ENCODE measurements at places on chromosomes 16 and 17.
A peak's percentile ranks its signal among the peaks of the same experiment; 100 is the strongest.

- DNase-seq, result no peak
These were observed 17.7 kb downstream of the YPEL2 start for GRCh38 chr17:59349178-59349577.

- DNase-seq, result no peak
These were observed 64.0 kb downstream of the MRM1 start for GRCh38 chr17:36665417-36665816.

DNA sequence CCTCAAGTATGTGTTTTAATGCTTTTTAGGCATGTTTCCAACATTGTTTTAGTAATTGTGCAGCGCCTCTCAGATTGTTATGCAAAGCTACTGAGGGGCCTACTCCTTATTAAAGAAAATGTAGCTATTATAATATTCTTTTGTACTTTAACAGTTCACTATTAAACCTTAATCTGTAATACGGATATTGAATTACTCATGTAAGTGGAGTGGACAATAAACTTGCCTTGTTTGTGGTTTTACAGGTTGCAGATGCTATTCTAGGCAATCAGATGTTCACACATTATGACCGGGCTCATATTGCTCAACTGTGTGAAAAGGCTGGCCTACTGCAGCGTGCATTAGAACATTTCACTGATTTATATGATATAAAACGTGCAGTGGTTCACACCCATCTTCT is 41.0 kb downstream of the PTRH2 start:
- no peak for DNase-seq

DNA sequence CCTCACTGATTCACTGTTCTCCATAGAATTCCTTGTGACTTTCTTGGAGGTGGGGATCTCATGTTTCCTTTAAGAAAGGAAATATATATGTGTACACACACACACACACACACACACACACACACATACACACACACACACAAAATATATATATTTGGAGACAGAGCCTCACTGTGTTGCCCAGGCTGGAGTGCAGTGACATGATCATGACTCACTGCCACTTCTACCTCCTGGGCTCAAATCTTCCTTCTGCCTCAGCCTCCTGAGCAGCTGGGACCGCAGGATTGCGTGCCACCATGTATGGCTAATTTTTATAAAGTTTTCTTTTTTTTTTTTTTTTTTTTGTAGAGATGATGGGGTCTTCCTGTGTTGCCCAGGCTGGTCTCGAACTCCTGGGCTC is 45.9 kb downstream of the CDH13 start:
- DNase-seq, result no peak

GRCh38 chr16:10617662-10618420 is 37.4 kb upstream of the EMP2 start:
- no peak for DNase-seq

GRCh38 chr17:12545877-12546513 is 119.7 kb upstream of the MYOCD start:
- peak; percentile 46 for DNase-seq

GRCh38 chr16:66399031-66399430 is 28.1 kb upstream of the BEAN1 start:
- DNase-seq, result no peak

DNA sequence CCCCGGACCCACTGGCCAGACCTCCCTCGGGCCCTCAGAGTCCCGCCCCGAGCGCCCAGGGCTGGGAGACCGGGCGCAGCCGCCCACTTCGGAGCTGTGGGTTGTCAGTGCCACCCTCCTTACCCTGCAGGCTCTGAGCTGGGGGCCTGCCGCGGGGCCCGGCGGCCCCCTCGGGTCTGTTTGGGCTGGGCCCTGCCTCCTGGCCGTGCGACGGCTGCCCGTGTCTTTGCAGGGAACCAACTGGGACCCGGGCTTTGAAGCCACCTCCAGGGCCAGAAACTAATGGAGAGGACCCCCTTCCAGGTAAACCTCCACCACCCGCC is 443 bp downstream of the TEDC2 start:
- DNase-seq, result no peak

GRCh38 chr17:68134046-68134637 is 98.6 kb downstream of the KPNA2 start:
- DNase-seq, result no peak

DNA sequence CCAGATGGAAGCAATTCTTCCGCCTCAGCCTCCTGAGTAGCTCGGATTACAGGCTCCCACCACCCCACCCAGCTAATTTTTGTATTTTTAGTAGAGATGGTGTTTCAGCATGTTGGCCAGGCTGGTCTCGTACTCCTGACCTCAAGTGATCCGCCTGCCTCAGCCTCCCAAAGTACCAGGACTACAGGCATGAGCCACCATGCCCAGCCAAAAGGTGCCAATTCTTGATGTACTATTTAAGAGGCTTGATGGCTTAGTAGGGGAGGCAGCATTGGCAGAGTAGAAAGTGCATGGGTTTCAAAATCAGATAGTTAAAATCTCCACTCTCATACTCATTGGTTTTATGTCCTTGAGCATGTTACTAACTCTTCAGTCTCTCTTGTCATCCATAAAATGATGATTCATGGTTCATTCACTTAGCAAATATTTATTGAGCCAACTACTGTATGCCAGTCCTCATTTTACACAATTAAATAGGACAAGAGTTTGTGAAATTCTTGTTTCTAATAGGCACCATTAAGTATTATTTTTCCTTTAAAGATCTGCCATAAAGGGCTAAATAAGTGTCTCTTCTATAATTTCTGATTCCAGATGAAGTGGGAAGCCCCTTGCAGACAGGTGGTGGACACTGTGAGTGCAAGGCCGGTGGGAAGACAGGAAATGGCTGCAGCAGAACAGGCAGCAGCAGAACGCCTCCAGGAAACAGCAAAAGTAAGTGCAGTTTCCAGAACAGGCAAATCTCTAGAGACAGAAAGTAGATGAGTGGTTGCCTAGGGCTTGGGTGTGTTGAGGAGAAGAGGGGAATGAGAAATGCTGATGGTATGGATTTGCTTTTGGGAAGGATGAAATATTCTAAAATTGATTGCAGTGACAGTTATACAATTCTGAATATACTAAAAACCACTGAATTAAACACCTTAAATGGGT is 8.2 kb upstream of the RPL27 start:
- no peak for DNase-seq

GRCh38 chr16:3645504-3646347 is 8.8 kb upstream of the DNASE1 start:
- no peak for DNase-seq

DNA sequence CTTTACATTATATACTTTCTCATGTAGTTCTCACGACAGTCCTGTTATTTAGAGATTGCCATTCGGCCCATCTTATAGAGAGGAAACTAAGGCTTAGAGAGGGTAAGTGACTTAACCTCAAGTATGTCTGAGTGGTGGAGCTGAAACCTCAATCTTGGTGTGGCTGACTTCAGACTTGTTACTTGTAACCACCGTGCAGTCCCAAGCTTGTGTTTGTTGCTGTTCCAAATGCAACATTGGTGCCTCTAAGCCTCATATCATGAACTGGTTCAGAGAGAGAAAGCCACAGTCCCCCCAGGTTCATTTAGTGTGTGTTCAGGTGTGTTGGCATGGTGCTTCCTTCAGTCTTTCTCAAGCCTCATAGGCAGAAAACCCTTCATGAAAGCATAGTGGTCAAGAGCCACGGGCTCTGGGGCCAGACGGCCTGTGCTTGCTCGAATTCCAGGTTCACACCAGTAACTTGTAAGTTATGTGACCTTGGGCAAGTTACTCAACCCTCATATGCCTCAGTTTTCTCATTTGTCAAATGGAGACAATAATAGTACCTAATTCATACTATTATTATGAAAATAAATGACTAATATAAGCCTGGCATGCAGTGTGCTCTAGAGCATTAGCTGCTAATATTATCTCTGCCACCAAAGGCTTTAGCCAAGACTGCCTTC is 39.9 kb downstream of the CDH1 start:
- DNase-seq, result no peak

DNA sequence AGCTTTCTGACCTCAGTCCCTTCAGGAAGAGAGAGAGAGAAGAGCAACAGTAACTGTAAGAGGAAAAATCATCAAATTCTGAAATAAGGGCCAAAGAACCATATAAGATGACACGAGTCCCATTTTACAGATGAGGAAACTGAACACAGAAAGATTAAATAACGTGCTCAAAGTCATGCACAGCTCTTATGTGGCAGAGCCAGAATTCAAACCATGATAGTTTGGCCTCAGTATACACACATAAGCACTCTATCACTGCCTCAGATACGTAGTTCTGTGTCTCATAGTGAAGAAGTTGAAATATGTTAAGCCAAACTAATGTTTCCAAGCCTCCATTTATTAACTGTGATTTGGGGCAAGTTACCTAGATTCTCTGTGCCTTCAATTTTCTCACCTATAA is 1.9 kb upstream of the ZNF19 start:
- no peak for DNase-seq

DNA sequence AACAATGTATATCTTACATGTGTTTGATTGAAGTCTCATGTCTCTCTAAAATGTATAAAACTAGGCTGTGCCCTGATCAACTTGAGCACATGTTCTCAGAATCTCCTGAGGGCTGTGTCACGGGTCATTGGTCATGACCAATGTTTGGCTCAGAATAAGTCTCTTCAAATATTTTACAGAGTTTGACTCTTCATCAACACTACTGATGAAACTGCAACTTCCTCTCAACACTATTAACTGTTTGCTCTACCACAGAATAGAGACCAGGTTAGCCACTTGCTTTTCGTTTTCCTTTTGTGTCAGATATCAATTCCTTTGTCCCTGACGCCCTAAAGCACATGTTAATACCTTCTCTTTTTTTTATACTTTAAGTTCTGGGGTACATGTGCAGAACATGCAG is 358.1 kb downstream of the CDH8 start:
- DNase-seq, result no peak
